Head of caudate nucleus (tissue), 42 donors: ENCODE measurements at places on chromosomes 13 and 19.

GRCh38 chr13:42495255-42495654 lies 78.7 kb upstream of the TNFSF11 start:
- no peak for DNase-seq

DNA sequence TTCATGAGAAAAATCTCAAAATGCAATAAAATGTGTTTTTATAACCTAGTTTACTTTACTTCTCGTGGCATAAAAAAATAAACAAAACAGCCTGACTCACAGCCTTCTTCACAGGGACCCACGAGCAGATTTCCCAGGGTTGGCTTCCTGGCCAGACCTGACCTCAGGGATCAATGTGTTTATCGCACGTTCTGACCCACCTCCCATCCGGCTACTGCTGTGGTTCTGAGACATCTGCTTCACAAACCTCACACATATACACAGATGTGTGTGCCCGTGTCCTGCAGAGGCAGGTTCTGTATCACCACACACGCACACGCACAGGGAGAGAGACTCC lies 118.3 kb downstream of the COL4A2 start:
- no peak for DNase-seq

DNA sequence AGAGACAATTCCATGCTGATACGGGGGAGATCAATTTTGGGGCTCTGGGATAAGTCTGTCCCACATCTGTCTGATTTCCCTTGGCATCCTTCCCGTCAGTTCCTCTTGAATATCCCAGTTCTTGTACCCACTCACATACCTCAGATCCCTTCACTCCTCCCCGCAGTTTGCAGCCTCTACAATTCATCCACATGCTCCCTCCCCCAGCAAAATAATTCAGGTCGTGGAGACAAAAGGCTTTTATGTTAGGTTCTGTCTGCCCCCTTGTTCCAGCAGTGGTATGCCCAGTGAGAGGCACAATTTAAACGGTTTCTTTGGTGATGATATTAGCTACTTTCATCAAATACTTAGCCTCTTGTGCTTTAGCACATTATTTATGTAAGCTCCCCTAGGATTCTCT lies 9.6 kb downstream of the RPS16 start:
- DNase-seq: no peak

GRCh38 chr13:95784161-95784899 lies 107.4 kb downstream of the DNAJC3 start:
- no peak for DNase-seq

DNA sequence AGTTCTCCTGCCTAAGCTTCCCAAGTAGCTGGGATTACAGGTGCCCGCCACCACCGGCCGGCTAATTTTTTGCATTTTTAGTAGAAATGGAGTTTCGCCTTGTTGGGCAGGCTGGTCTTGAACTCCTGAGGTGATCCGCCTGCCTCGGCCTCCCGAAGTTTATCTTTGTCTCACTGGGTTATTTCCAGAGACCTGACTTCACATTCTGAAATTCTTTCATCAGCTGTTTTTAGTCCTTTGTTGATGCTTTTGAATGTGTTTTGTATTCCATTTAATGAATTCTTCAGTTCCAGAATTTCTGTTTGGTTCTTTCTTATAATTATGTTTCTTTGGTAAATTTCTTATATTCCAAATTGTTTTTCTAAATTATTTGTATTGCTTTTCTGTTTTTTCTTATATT lies 55.4 kb upstream of the MLNR start:
- DNase-seq: no peak

DNA sequence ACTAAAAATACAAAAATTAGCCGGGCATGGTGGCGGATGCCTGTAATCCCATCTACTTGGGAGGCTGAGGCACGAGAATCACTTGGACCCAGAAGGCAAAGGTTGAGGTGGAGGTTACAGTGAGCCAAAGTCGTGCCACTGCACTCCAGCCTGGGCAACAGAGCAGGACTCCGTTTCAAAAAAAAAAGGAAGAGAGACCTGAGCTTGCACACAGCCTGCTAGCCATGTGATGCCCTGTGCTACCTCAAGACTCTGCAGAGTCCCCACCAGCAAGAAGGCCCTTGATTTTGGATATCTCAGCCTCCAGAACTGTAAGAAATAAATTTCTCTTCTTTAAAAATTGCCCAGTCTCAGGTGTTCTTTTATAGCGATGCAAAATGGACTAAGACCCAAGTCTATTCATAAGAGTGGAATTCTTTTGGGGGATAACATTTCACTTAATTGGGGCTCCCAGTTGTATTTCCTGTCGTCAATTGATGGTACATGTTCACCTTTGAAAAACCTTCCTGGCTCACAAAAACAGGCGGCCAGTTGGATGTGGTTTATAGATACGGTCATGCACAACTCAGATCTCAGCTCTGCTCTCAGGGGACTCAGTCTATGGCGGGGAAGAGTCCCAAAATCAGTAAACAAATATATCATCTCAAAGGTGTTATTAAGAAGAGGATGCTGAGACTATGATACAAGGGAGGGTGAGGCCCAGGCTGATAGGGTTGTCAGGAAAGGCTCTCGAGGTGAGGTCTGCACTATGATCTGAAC lies 2.4 kb upstream of the CHERP start:
- no peak for DNase-seq

GRCh38 chr13:92951273-92951890 lies 275.2 kb upstream of the GPC6 start:
- DNase-seq: no peak

DNA sequence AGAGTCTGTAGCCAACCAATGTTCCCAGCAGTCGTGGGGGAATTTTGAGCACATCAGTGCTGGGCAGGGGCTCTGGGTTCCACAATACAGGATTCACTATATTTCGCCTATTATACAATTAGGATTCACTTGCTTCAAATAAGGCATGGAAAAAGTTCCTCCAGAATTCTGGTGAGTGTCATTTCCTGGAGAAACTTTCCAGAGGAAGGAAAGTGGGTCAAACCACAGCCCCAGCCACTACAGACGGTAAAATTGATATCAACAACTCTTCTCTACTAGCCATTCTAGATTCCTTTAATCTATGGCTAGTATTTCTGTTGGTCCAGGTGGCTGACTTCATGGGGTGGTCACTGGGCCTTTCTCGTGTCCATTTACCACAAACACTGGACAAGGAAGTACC lies 10.5 kb downstream of the MYCBP2 start:
- no peak for DNase-seq

DNA sequence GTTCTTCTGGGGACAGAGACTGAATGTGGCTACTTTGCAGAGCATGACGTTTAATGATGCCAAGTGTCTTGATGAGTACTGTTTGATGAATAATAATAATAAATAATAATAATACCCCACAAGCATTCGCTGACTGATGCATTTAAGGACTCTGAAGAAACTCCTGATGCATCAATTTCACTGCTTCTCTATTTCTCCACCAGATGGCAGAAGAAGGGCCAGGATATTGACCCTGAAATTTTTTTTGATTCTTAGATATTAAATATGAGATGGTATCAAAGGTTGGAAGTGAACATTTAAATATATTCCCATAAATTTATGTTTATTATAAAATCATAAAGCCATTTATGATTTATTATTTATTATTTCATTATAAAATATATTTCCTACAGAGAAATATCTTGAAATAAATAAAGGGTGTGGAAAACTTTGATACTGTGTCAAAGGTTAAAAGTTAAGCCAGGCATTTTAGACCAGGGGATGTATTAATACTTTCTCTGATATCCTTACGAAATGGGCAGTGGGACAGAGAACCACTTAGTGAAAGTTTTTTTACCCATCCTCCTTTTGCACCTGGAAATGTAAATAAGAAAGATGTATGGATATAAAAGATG lies 170.9 kb downstream of the LACC1 start:
- DNase-seq: no peak

- no peak for DNase-seq
These were observed 1.2 kb upstream of the F10 start for GRCh38 chr13:113121183-113121927.

DNA sequence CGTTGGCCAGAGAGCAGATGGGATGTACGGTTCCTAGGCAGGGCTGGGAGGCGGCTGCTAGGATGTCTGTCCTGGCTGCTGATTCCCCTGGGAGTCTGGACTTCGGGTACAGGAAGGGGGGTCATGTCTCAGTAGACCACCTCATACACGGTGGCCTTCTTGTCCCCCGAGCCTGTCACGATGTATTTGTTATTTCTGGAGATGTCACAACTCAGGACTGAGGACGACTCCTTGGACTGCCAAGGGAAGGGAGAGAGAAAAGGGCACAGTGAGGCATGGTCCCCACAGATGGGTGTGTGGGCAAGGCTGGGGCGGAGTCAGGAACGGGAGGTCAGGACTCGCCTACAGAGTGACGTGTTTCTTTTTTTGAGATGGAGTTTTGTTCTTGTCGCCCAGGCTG lies 20.4 kb downstream of the TLE6 start:
- DNase-seq: no peak

DNA sequence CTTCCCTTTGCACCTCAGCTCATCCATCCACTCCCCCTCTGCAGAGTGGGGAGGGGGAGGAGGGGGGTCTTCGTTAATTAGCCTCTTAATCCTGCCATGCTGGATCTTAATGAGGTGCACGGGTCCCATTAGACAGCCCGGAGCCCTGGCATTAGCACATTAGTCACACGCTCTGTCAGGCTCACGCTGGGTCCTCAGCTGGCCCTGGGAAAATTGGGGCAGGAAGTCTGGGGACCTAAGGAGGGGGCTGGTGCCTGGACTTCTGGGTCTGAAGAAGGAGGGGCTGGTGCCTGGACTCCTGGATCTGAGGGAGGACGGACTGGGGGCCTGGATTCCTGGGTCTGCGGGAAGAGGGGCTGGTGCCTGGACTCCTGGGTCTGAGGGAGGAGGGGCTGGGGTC lies 444 bp upstream of the NCCRP1 start:
- no peak for DNase-seq

GRCh38 chr13:66222926-66223325 lies 1007.2 kb downstream of the PCDH9 start:
- DNase-seq: no peak

- no peak for DNase-seq
These were observed 75.3 kb upstream of the GPC6 start for GRCh38 chr13:93151277-93151676.
